Stimulated activated CD8-positive, alpha-beta memory T cell treated with anti-CD3 and anti-CD28 coated beads, Interleukin-7, amount 100 ng/mL, for 1 hour (primary cell): ENCODE measurements at places on chromosomes 5 and 9.
A peak's percentile ranks its signal among the peaks of the same experiment; 100 is the strongest.

- no peak for DNase-seq
Measured at GRCh38 chr5:10559871-10560270, 4.0 kb upstream of the ANKRD33B start.

DNA sequence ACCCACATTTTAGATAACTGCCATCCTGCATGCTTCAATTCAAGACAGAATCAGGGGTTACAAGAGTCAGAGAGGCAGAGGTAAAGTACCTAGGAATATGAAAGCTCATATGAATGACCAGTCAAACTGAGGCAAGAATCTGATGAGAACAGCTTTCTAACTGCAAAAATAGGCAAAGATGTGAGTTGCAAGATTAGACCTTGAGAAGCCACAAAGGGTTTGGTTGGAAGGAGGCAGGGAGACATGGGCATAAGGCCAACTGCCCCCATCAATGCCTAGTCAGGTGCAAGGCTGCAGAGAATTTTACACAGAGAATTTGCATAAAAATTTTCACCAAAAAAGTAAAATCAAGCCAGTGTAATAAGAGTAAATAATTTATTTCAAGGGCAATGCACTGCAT lies 12.8 kb downstream of the FAM114A2 start:
- DNase-seq: no peak

- no peak for DNase-seq
Measured at GRCh38 chr9:86690034-86690433, 257.3 kb downstream of the GAS1 start.

GRCh38 chr5:39843767-39844166 lies 419.0 kb upstream of the DAB2 start:
- no peak for DNase-seq

DNA sequence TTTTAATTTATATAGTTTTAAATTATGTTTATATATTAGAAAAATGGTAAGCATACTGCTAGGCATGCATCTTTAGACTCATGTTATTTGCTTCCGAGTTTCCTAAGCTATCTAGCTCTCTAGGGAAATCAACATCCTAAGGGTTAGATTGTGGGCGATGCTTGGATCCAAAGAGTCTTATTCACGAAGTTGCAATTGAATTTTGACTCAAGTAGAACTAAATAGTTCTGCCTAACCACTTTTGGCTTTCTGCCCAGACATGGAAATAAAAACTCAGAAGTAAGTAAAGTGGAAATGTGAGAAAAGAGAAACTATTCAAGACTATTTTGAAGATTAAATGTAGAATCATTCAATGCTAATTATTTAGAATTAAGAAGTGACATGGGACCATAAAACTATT lies 440.4 kb downstream of the CDH18 start:
- DNase-seq: no peak

GRCh38 chr9:133821601-133822429 lies 83.7 kb upstream of the SARDH start:
- no peak for DNase-seq

- DNase-seq: no peak
Measured at GRCh38 chr5:160434022-160434531, 12.4 kb downstream of the PTTG1 start.

DNA sequence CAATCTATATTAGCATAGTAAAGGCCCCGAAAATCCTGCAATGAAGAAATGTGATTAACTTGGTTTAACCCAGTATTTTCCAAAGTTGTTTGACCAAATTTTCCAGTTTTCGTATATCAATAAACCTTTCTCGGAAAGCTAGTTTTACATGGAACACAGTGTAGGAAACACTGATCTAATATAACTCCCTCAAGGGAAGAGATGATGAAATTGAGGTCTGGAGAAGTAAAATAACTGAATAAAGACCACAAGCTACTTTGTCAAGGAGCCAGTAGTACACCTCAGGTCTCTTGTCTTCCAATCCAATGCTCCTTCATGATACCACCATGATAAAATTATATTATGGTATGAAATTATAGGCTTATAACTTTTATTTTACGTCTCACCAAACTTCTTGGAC lies 118.1 kb upstream of the TARS1 start:
- DNase-seq: no peak

DNA sequence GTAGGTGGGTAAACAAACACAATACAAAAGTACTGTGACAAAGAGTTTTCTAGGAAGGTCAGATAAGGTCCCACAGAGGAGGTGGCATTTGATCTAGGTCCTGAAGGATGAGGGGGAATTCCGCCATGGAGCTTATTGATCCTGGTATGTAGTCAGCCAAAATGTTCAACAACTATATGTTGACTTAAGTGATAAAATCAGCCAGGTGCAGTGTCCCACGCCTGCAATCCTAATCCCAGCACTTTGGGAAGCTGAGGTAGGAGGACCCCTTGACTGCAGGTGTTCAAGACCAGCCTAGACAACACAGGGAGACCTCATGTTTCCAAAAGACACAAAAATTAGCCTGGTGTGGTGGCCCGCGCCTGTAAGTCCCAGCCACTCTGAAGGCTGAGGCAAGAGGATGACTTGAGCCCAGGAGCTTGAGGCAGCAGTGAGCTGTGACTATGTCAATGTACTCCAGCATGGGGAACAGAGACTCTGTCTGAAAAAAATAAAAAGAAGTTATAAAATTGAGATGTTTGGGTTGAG lies 46.4 kb upstream of the PLIN2 start:
- DNase-seq: no peak

DNA sequence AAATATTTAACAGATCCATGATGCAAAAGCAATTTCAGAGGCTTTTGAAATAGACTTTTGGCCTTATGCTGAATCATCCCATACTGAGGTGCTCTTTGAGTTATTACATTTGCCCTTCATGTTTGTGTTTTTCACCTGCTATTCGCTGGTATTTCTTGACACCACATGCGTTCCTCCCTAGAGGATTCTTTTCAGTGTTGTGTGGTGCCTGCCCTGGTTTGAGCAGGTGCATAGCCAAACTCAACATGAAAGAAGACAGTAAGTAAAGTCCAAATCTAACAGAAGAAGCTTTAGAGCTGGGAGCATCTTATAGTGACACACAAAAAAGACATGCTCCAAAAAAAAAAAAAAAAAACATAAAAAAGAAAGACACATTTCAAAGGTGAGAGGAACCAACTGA lies 796.3 kb downstream of the SEMA5A start:
- no peak for DNase-seq

GRCh38 chr5:97666783-97667182 lies 483.7 kb upstream of the RIOK2 start:
- no peak for DNase-seq

GRCh38 chr9:131464354-131465000 lies 38.2 kb upstream of the POMT1 start:
- DNase-seq: no peak

GRCh38 chr5:62494772-62495171 lies 82.2 kb downstream of the IPO11 start:
- no peak for DNase-seq

DNA sequence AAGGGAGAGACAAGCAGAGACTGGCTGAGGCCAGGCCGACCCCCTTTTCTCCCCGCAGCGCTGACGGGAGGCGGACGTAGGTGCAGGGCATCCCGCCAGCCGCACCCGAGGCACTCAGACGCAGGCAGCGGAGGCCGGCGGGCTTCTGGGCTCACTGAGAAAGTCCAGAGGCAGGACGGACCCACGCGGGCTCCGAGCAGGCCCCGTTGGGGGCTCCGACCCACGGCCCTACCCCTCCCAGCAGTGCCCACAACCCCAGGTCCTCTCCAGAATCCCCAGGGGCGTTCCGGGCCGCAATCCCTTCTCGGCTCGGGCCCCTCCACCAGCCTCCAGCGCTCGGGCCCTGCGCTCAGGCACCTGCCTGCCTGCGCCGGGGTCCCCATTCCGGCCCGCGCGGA lies 543 bp downstream of the MTMR12 start:
- DNase-seq: peak; percentile 8

- DNase-seq: no peak
Measured at GRCh38 chr5:56466136-56466816, 233.1 kb upstream of the ANKRD55 start.

DNA sequence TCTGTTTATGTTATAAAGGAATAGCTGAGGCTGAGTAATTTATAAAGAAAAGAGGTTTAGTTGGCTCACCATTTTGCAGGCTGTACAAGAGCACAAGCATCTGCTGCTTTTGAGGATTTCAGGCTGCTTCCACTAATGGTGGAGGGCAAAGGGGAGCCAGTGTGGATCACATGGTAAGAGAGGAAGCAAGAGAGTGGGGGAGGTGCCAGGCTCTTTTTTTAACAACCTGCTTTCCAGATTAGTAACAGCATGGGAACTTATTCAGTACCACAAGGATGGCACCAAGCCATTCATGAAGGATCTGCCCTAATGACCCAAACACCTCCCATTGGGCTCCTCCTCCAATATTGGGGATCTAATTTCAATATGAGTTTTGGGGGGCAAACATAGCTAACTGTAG lies 40.4 kb downstream of the CCL28 start:
- no peak for DNase-seq

- DNase-seq: no peak
Measured at GRCh38 chr5:75536694-75537360, 25.1 kb downstream of the POLK start.

DNA sequence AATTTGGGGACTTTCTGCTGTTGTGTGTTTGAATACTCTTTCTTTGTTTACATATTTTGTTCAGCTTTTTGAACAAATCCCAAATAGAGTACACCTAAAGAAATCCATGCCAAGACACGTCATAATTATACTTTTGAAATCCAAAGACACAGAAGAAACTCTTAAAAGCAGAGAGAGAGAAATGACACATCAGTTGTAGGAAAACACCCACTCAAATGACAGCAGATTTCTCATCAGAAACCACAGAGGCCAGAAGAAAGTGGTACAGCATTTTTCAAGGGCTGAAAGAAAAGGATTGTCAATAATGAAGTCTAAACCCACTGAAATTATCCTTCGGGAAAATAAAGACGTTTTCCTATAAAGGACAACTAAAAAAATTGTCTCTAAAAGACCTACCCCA lies 378.6 kb downstream of the GADD45G start:
- no peak for DNase-seq

GRCh38 chr5:35884191-35884769 lies 27.6 kb downstream of the IL7R start:
- DNase-seq: no peak

- no peak for DNase-seq
Measured at GRCh38 chr5:130065617-130066016, 161.4 kb downstream of the CHSY3 start.

DNA sequence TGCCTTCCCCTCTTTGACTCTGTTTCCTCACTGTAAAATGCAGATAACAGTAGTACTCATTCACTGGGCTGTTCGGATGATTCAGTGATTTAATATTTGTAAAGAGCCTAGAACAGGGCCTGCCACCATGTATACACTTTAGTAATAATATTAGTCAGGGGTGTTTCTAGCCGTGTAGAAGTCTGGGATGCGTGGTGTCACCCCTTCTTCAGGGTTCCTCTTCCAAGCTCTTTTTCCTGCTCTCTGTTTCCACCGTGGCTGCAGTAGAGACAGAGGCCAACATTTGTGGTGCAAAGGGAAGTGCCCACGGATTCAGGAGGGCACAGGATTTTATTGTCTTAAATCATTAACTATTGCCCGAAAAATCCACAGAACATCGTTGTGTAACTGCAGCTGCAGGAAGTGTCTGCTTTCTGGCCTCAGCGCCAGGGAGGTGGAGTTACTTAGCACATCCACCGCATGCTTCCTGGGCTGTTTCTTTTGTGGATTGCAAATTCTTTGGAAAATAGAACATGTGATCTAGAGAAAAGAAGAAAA lies 61.7 kb downstream of the TRIO start:
- no peak for DNase-seq

DNA sequence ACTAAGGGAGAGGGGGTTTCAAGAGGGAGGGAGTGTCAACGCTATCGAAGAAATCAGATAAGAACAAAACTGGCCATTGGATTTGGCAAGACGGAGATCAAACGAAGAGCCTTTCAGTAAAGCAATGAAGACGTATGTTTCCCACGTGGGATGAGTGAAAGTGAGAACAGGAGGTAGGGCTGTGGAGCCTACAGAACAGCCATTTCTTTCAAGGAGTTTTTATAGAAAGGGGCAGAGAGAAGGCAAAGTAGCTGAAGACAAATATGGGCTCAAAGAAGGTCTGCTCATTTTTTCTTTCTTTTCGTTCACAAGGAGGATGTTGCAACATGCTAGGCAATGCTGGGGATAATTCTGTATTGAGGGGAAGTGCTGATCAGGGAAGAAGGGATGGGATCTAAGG lies 98.3 kb downstream of the SUSD1 start:
- DNase-seq: no peak

DNA sequence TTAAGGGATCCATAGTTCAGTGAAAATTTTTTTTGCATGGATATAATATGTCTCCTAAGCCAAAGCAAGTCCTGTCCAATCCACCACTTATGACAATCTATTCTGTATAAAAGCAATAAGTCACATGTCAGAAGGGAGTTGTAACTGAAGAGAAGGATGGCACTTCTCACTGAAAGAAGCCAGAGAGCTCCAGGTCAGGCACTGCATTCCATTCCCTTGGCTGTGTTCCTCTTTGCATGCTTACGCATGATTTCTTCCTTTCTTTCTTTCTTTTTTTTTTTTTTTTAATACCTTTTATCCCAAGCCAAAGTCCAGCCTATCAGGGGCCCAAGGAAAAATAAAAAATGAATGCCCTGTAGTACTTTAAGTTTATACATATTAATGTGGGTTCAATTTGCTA lies 39.8 kb downstream of the MAMDC2 start:
- DNase-seq: no peak

- no peak for DNase-seq
Measured at GRCh38 chr5:143284521-143284920, 119.0 kb downstream of the NR3C1 start.

GRCh38 chr9:126614088-126614454 lies 343 bp downstream of the LMX1B start:
- DNase-seq: no peak

DNA sequence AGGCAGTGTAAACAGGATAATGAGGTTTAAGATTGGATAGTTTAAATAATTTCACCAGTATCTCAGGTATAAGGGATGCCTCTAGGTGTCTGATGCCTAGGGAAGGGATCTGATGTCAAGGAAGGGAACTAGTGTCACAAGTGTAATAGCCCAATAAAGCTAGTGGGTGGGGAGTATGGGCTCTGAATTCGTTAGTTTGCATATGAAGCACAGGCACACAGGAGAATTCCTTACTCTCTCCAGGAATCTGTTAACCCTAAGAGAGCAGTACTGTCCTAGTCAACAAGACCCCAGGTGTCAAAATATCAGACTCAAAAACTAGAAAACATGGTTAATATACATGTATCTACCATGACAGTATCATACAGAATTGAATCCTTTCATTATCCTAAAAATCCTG lies 352.5 kb upstream of the CYLC2 start:
- no peak for DNase-seq

DNA sequence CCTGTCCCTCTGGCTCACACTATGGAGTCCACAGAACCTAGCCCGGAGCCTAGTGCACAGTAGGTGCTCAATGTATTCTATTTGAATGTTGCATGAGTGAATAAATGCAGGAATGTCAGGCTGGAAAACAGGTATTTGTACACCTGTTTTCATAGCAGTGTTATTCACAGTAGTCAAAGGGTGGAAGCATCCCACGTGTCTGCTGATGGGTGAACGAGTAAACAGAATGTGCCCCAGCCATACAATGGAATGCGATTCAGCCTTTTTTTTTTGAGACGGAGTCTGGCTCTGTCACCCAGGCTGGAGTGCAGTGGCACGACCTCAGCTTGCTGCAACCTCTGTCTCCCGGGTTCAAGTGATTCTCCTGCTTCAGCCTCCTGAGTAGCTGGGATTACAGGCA lies 31.5 kb upstream of the IER5L start:
- no peak for DNase-seq
